Activated CD4-positive, alpha-beta T cell treated with anti-CD3 and anti-CD28 coated beads, Interleukin-2, amount 50 U/mL, for 48 hours (primary cell): ENCODE measurements at places on chromosomes 6 and 20.

GRCh38 chr6:137358273-137358672, 135.9 kb downstream of the OLIG3 start:
- DNase-seq = no peak

DNA sequence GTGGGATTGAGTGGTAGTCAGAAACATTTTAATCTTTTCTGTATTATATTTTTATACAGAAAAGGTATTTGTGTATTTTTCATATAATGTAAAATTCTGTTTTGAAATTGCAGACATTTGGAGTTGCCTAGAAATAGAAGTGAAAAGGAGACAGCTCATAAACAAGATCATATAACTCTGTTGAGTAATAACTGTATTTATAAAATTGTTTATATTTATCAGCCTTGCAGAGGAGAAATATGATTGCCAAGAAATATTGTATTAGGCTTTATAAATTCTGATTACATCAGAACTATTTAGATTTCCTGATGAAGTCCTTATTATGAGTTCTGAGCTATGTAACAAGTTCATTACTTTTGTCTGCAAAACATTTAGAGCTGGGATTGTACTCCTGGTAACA, 55.3 kb downstream of the RIPOR2 start:
- DNase-seq = no peak

GRCh38 chr6:170504479-170504878, 48.6 kb downstream of the PSMB1 start:
- DNase-seq = no peak

- DNase-seq = no peak
Observed at GRCh38 chr6:33759887-33760629, 13.4 kb upstream of the IP6K3 start.

DNA sequence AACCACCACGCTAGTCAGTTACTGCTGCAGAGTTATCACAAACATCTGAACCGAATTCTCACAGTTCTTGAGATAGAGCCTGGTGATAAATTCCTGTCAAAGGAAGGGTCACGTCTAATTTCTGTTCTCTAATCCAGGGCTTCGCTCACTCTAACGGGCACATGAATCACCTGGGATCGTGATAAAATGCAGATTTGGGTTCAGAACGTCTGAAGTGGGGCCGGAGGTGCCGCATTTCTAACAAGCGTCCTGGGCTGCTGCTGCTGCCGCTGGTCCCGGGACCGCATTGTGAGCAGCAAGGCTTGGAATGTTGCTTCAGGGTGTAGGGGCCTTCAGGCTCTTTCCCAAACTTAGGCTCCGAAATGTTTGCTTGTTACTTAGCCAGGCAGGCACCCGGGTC, 264.1 kb downstream of the CDC5L start:
- DNase-seq = no peak
